NCI-H1694 (cell line): ENCODE measurements at places on chromosomes 5 and 9.

- no peak for DNase-seq
Measured at GRCh38 chr5:91244380-91245073, 138.6 kb downstream of the ARRDC3 start.

DNA sequence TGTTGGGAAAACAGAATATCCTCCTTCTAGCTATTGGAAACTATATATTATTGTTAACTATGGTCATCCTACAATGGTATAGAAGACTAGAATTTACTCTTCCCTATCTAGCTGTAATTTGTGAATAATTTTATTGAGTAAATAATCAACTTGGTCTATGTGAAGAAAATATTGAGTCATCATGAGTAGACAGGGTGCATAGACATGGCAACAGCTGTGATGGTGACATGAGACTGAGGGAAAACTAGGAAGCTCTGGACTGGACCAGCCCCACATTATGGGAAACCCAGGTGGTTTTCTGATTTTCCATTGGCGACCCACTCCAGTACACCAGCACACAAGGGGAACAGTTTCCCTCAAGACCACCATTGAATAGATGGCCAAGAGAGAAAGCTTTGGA lies 95.0 kb downstream of the APBA1 start:
- DNase-seq = no peak

- no peak for DNase-seq
Measured at GRCh38 chr9:80646211-80646610, 1043.1 kb downstream of the TLE1 start.

DNA sequence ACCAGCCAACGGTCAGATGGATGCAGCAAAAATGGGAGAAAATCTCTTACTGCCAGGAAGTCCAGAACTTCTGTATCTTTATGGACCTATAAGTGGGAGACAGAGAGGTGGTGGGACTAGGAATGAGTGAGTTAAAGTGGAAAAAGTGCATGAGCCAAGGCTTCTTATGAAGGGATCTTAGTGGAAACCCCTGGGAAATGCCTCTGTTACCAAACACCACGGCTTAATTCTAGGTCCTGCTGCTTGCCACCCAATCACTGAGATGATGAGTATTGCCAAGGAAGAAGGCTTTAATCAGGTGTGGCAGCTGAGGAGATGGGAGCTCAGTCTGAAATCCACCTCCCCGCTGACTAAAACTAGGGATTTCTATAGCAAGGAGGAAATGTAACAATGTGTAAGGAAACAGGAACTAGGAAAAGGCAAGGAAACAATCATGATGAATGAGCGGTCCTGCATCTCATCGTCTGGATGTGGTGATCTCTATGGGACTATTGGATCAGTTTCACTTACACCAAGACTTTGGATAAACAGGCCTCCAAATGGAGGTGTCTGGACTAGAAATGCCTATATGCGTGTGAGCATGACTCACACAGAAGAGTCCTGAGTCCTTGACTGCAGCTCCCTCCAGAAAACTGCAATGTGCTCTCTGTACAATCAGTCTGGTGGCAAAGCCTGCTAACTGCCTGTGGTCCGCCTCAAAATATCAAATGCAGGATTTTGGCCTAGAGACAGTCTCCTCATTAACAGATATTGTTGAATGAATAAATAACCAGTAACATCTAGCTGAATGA lies 98.2 kb upstream of the PRR16 start:
- DNase-seq = no peak
